Prostate gland (tissue), 2 donors: ENCODE measurements at places on chromosomes 7 and 10. TPM values are rescaled to one million over a fixed set of nuclear protein-coding genes. Genes with fewer than 3 reads are reported as not detected.

Gene KLF6
- 17.5 TPM for total RNA-seq

Gene KRIT1
- 98.4 TPM for total RNA-seq

Gene NEBL
- total RNA-seq = 29.0 TPM

Gene POLR1F
- total RNA-seq = 13.0 TPM

Gene ANXA8L1
- total RNA-seq = 12.3 TPM

Gene LRIT1
- 1.1 TPM for total RNA-seq

Gene KCNIP2
- 3.0 TPM for total RNA-seq

Gene METTL2B
- total RNA-seq = 28.9 TPM

Gene HOXA13
- total RNA-seq = 19.1 TPM

Gene EN2
- total RNA-seq = 0.45 TPM

Gene ACBD7
- total RNA-seq = 3.5 TPM

Gene EGR2
- total RNA-seq = 4.6 TPM
